NCI-H524 (cell line): ENCODE measurements at places on chromosomes 3 and 15.
A peak's percentile ranks its signal among the peaks of the same experiment; 100 is the strongest.

- DNase-seq, result no peak
These were observed 1.9 kb downstream of the VGLL4 start for GRCh38 chr3:11641683-11642430.

DNA sequence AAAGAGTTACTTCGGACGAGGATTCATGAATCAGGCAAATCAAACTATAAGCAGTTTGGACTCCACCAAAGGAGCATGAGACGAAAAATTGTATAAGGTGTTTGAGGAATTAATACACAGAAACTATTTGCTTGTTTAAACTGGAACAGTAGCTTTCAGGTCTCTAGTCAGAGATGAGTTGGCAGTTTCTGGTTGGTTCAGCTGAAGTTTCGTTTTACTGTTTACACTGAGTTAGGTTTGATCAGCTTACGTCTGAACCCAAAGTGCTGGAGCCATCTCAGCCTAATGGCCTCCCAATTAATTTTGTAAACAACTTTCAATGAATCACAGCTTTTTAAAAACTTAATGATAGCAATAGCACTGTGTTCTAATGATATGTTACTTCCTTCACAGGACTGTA, 703.7 kb downstream of the NLGN1 start:
- no peak for DNase-seq

DNA sequence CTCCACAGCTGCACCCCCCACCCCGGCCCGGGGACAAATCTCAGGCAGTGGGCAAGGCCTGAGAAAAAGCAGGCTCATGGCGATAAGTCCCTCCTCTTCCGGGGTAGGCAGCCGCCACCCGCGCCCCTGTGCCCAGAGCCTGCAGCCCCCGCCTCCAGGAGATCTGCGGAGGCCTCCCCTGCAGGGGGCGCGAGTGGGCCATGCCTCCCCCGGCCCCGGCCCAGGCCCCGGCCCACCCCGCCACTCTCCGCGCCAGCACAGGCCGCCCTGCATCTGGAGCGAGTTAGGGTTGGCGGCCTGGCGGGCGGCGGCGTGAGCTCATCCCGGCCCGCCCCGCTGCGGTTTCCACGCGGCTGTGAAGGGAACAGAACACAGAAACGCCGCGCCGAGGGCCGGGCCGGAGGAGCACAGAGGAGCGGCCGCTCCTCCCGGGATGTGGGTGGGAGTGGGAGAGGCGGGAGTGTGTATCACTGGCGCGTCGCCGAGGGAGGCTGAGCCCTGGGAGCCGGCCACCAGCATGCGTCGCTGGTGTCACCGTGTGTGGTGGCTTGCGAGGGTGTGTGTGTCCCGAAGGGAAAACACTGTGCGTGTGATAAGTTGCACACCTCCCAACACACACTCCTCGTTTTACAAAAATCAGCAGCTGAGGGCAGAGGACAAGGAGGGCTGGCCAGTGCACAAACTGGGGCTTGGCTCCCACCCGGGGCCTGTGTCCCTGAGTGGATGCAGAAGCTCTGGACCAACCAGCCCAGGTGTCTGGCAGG, 17.2 kb downstream of the MYL3 start:
- DNase-seq, result peak; percentile 83

DNA sequence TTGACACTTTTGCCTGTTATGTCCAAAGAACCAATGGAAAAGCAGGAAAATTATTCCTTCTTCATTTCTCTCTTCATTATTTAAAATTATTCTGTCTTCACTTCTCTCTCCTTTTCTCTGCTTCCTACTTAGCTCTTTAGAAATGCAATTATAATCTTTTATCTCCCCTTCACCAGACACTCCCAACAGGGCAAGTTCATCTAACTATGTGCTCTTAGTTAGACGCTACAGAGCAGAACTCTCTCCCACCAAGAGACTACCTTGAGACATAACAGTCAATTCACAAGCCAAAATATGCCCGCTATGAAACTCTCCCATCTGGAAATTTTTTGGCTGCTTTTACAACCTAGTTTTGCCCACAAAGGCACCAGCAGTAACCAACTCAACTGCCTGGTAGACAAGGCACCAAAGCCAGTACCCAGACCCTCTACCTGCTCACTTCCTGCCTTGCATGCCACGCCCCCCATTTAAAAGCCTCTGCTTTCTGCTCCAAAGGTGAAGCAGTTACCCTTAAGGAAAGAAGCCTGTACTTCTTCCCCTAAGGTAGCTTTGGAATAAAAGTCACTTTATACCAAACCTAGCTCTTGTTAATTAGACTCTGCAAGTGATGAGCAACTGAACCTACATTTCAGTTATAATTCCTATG, 28.1 kb downstream of the CCRL2 start:
- no peak for DNase-seq

DNA sequence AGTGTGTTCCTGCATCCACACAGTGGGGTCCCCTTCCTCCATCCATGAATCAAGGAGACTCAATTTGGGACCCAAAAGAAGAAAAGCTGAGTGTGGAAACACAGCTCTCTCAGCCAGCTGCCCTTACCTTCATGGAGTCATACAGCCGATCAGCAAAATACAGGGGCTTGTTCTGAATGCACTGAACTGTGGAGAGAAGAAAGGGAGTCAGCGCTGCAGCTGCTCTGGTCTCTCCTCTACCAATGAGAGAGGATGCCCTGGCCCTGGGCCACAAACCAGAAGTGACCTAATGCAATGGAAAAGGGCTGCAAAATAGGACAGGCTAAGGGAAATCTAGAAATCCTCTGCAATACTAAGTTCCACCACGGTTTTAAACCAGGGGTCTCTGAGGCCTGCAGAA, 46.7 kb downstream of the ANXA2 start:
- DNase-seq, result no peak

GRCh38 chr15:41955807-41956525, 16.4 kb downstream of the EHD4 start:
- DNase-seq, result no peak

- DNase-seq, result peak; percentile 64
These were observed 759 bp upstream of the TTBK2 start for GRCh38 chr15:42921342-42921731.

- no peak for DNase-seq
These were observed 65.4 kb upstream of the DLG1 start for GRCh38 chr3:197363553-197364409.

- DNase-seq, result no peak
These were observed 256.4 kb upstream of the TPM1 start for GRCh38 chr15:62785881-62786828.

- DNase-seq, result no peak
These were observed 833.0 kb downstream of the AGBL1 start for GRCh38 chr15:86912661-86913060.

- no peak for DNase-seq
These were observed 102.0 kb upstream of the GADL1 start for GRCh38 chr3:30996467-30996866.

DNA sequence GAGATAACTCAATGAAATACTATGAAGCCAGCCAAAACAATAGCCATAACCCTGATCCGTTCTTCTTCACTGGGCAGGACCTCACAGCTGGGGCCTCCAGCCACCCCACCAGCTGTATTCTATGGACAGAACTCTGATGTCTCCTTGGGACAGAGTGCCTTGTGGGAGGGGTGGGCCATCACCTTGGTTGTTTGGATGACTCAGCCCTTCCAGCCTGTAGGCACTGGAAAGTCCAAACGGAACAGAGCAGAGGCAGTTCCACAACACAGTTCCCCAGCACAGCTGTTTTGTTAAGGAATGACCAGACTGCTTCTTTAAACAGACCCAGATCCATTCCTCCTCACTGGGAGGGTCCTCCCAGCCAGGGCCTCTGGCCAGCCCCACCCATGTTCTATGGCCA, 31.9 kb upstream of the ZBED2 start:
- DNase-seq, result no peak

GRCh38 chr15:30008156-30008555, 74.6 kb upstream of the GOLGA8J start:
- no peak for DNase-seq

GRCh38 chr3:47152578-47152977, 11.3 kb downstream of the SETD2 start:
- DNase-seq, result no peak

- DNase-seq, result peak; percentile 24
These were observed 315.1 kb downstream of the ARPP21 start for GRCh38 chr3:35954413-35954812.

- no peak for DNase-seq
These were observed 8.0 kb upstream of the LRTM1 start for GRCh38 chr3:54935869-54936268.

DNA sequence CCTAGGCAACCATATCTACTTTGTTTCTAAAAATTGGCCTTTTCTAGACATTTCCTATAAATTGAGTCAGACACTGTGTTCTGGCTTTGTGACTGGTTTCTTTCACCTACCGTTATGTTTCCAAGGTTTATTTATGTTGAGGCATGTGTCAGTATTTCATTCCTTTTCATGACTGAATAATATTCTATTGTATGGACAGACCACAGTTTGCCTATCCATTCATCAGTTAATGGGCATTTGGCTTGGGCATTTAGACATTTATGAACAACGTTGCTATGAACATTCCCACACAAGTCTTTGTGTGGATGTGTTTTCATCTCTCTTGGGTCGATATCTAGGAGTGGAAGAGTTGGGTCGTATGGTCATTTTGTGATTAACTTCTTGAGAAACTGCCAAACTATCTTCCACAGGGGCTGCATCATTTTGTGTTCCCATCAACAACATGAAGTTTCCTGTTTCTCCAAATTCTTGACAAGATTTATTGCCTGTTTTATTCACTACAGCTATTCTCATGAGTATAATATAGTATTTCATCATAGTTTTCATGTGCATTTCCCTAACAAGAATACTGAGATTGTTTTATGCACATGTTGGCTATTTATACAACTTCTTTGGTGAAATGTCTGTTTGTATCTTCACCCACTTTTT, 3.5 kb upstream of the EFCC1 start:
- no peak for DNase-seq

GRCh38 chr3:66200147-66200546, 20.7 kb upstream of the SLC25A26 start:
- no peak for DNase-seq

- DNase-seq, result no peak
These were observed 49.1 kb downstream of the PCOLCE2 start for GRCh38 chr3:142839831-142840230.

GRCh38 chr3:115990669-115991068, 367.4 kb downstream of the GAP43 start:
- DNase-seq, result no peak

- DNase-seq, result peak; percentile 33
These were observed 27.5 kb downstream of the PLSCR5 start for GRCh38 chr3:146577662-146578061.

- no peak for DNase-seq
These were observed 15.2 kb downstream of the RFTN1 start for GRCh38 chr3:16498130-16498890.

GRCh38 chr3:119826711-119827608, 45.1 kb downstream of the NR1I2 start:
- no peak for DNase-seq

DNA sequence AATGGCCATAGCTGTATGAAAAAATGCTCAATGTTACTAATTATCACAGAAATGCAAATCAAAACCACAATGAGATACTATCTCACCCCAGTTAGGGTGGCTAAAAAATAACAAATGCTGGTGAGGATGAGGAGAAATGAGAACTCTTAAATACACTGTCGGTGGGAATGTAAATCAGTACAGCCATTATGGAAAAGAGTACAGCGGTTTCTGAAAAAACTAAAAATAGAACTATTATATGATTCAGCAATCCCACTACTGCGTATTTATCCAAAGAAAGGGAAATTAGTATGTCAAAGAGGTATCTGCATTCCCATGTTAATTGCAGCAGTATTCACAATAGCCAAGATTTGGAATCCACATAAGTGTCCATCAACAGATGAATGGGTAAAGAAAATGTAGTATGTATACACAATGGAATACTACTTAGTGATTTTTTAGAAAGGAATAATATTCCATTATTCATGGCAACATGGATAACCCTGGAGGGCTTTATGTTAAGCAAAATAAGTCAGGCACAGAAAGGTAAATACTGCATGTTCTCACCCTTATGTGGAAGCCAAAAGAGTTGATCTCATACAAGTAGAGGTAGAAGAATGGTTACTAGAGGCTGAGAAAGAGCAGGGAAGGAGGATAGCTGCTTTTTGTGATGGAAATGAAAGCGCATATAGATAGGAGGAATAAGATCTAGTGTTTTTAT, 35.0 kb downstream of the SERP1 start:
- DNase-seq, result no peak

- DNase-seq, result no peak
These were observed 141.2 kb upstream of the GADL1 start for GRCh38 chr3:31035681-31036080.

DNA sequence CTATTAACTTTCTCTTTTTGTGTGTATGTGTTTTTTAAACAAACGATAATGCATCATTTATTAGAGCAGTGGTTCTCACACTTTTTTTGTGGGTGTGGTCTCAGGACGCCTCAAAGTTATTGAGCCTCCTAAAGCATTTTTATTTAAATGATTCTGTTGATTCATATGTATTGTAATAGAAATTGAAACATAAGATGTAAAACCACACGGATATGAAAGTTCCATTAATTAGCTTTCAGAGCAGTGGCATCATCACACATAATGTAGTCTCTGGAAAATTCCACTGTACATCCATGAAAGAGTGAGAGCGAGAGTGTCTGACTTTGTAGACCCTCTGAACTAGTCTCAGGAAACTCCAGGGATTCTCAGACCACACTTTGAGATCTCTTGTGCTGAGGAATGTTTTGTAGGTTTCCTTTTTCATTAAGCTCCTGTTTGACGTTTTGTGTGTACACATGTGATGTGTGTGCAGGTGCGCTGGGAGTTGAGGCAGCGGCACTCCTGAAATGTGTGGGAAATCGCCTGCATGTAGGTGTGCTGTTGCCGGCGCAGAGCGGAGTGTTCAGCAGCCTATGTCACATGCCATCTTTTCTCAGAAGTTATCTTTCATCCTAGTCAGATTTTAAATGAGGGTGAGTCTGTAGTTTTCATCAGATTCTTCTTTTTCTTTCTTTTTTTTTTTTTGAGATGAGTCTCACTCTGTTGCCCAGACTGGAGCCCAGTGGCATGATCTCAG, 5.3 kb upstream of the TRAK1 start:
- DNase-seq, result no peak

GRCh38 chr3:150691414-150692040, 12.2 kb downstream of the ERICH6 start:
- no peak for DNase-seq

GRCh38 chr15:78969687-78970349, 25.0 kb upstream of the CTSH start:
- DNase-seq, result no peak

GRCh38 chr3:55549177-55549576, 62.1 kb upstream of the WNT5A start:
- peak; percentile 24 for DNase-seq

GRCh38 chr3:50652709-50653108, 22.0 kb upstream of the DOCK3 start:
- no peak for DNase-seq

DNA sequence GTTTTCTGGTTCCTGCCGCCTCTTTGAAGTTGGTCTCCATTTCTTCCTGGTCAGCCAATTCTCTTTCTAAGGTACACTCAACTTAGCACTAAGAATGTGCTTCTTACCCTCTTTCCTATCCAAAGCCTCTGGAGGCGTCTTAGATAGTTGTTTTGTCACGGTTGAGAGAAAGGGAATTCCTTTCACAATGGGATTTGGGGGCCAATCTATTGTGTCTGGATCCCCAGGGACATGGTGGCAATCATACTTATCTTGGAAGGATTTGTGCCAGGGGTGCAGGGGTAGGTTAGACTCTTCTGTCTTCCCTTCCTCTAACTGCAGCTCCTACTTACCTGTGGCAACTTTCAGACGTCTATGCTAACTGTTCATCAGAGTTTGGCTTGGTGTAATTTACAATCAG, 287.1 kb downstream of the SOX2 start:
- DNase-seq, result no peak

- no peak for DNase-seq
These were observed 207.0 kb upstream of the ATP10A start for GRCh38 chr15:26070095-26070532.

- DNase-seq, result no peak
These were observed 33.1 kb upstream of the CCDC50 start for GRCh38 chr3:191296041-191296541.
